ENCODE measurements at places on chromosomes 7 and 10.
A peak's percentile ranks its signal among the peaks of the same experiment; 100 is the strongest.

DNA sequence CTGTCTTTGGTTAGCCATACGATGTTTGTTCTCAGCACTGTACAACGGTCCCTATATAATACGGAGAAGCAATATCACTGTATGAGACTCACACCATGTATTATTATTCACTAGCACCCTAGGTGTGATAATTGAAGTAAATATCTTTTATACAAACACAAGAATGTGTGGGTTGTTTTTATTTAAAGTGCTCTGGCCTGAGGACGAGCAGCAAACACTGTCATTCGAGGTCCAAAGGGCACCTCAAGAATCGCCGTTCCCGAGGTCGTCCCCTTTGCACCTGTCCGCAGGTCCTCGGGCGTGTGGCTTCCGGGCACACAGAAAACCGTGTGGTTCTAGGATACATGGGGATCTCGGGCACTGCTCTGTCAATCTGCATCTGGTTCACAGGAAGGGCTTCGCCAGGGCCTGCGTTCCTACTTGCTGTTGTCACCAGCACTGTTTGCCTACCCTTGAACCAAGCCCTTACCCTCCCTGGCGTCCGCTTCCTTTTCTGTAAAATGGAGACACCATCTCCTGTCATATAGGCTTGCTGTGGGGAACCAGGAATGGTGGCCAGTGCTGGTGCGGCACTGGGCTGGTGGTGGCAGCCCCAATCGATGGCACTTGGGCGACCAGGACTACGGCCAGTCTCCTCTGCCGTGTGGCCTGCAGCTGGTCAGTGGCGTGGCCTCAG is 28.5 kb upstream of the SH2B2 start:
- DNase-seq: no peak

DNA sequence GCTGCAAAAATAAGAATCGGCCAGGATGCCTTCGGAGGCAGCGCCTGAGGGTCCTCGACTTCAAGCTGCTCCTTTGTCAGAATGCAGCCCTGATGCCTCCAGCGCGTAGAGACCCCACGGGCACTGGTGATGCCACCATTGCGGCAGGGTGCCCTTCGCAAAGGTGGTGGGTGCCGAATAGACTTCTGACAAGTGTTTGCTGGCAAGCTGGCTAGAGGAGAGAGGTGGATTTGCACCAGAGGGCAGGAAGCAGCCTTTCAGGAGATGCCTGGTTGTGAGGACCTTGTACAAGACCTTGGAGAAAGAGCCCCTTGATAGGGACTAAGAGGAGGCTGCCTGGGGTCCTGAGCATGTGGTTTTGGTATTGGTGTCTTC is 103.2 kb upstream of the PPIF start:
- no peak for DNase-seq

GRCh38 chr7:134777470-134777869 is 2.0 kb upstream of the CALD1 start:
- no peak for DNase-seq

DNA sequence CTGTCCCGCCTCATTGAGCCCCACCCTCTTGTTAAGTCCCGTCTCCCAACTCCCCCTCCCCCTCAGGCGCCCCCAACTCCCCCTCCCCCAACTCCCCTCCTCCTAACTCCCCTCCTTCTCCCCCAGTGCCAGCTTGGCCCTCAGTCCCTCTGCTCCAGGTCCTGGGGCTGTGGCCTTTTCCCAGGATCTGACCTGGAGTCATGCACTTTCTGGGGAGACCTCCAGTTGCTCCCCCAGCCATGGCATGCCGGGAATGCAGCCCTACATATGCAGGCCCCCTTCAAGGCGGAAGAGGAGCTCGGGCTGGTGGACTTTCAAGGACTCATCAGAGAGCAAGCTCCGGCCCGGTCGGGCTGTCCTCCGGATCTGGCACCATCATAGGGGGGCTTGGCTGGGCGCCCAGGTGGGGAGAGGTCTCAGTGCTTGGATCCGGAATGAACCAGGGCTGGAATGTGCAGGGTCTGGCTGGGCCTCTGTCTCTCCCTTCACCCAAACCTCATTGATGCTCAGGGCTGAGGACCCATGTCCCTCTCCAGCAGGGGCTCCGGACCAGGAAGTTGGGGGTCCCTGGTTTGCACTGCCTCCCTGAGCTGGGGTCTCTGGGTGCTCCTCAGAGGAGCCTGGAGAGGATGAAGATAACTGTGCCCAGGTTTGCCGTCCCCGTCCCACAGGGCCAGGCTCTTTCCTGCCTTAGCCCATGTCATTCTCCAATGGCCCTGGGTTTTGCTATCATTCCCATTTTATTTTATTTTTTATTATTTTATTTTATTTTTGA is 41.1 kb downstream of the TMEM270 start:
- no peak for DNase-seq

DNA sequence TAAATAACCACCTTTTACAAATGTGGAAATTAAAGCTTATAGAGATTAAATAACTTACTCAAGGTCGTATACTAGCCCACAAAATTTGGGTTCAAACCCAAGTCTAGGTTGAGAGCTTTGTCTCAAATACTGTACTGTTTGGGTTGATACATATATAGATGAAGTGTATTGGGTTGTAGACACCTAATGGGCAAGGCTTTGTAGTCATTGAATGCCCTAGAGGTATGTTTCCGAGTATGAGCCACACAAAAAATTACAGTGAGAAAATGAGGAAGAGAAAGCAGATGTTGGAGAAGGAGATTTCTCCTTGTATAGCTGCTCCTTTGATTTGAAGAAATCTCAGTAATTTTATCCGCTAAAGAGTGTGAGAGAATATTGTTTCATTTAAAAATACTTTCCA is 60.6 kb downstream of the C1GALT1 start:
- DNase-seq: no peak

DNA sequence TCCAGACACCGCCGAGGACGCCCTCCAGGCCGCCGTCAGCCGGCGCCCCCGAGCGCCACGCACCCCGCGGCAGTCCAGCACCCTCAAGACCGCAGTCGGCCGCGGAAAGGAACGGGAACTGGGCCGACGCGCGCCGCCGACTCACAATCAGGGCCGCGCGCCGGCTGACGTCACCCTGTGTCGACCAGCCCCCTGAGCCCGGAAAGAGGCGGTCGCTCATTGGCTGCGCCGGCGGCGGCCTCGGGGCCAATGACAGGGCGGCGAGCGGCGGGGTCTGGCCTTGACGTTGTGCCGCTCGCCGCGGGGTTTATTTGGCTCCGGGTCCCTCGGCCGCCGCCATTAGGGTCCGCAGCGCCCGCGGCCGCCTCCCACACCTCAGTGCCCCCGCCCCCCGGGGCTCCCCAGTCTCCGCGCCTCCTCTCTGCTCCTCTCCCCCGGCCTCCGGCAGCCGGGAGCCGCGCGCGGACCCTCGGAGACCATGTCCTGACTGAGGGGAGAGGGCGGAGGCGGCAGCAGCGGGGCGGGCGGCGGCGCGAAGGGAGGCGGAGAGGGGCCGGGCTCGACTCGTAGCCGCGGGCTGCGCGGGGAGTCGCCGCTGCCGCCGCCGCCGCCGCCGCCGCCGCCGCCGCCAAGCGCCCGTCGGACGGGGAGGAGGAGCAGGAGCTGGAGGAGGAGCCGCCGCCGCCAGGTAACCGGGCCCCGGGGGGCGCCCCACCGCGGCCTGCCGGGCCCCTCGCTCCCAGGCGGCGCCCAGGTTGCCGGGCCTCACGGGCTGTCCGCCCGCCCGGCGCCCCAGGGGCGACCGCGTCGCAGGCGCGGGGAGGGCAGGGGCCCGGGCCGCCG is 25.1 kb upstream of the ZRANB1 start:
- peak; percentile 79 for DNase-seq

- DNase-seq: no peak
Measured at GRCh38 chr7:157866336-157866924, 529.6 kb downstream of the DNAJB6 start.

DNA sequence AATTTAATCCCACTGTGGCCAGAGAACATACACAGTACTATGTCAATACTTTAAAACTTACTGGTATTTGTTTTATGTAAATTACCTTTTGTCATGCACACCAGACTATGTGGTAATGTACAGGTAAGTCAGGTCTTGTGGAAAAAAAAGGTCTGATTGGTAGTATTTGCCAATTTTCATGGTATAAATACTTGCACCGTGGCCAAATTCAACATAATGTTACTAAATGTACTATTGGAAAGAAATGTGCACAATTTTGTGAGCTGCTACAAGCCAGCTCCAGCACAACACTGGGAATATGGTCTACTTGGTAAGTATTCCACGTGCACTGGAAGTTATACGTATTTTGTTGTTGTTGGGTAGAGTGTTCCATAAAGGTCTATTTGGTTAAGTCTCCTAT is 392.5 kb downstream of the RPS24 start:
- DNase-seq: no peak

GRCh38 chr7:47581438-47581803 is 490 bp downstream of the TNS3 start:
- no peak for DNase-seq

- DNase-seq: no peak
Measured at GRCh38 chr10:44575601-44576380, 190.9 kb upstream of the CXCL12 start.

DNA sequence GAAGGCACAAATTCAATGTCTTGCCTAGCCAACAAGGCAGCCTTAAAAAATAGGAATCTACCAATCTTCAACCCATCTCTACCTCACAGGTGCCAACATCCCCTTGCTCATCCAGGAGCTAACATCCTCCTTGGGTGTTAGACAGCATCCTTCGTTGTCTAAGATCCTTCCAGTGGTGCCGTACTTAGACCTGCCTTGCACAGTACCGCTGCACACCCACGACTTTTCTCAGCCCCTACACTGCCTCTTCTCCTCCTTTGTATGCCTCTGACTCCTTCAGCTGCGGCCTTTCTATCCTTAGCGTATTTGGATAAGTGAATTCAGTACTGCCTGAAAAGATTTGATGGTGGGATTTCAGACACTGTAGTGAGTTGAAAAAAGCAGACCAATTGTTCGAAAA is 15.9 kb upstream of the PRTFDC1 start:
- DNase-seq: no peak

DNA sequence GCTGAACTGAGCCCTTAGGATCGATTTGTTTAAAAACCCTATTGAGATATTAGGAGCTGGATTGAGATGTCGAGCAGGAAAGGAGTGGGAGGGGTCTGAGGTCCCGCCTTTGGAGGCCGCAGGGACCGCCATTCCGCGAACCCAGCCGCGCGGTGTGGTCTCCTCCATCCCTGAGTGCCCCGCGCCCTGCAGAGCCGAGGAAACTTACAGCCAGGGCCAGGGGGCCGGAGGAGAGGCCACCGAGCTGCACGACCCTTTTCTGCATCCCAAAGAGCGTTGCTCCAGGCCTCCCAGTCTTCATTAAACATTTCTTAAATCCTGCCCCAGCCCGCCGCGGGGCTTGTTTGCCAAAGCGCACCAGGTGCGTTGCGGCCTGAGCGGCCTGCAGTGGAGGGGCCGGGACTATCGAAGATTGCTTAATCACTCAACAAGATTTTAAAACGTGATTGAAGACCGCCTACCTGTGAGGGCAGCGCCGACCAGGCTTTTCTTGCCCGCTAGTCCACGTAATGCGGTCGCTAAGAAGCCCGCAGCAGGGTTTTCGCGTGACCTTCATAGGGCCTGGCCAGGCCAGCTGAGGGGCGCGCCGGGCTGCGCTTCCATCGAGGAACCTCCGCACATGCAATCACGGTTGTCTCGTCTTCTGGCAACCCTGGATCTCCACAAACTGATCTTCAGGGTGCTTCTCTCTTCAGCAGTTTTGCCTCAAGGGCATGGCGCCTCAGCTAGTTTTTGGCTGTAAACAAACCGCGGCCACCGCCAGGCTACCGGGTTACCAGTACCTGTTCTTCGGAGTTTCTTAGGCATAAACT is 2.0 kb upstream of the CTBP2 start:
- no peak for DNase-seq

DNA sequence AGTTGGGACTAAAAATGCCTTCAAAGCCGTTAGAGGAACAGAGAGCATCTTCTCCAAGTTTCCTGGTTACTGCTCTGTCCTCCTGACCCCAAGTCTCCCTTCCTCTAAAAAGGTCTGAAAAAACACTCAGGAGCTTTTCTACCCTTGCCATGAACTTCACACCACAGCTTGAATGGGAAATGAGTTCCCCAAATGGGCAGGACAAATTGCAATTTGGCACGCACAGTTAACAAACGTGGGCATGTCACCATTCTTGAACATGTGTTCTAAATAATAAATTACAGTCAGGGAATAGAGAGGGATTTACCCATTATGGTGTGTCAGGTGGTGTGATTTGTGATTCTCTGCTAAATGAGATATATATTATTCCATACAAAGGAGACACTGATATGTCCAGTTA is 91.2 kb upstream of the WNT16 start:
- DNase-seq: no peak

DNA sequence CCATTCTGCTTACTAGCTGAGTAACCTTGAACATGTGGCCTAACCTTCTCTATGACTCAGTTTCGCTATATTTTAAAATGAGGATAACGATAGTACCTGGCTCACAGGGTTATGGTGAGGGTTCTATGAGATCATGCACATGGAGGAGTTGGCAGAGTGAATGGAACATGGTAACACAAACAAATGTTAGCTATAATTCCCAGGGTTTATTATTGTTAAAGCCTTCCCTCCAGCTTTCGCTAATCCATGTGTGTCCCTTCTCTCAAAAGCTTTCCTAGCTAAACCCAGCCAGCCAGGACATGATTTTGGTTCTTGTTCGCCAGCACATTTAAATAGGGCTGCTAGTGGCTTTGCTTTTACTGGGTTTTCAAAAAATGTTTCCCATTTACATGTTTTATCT is 361.0 kb upstream of the NFE2L3 start:
- no peak for DNase-seq

DNA sequence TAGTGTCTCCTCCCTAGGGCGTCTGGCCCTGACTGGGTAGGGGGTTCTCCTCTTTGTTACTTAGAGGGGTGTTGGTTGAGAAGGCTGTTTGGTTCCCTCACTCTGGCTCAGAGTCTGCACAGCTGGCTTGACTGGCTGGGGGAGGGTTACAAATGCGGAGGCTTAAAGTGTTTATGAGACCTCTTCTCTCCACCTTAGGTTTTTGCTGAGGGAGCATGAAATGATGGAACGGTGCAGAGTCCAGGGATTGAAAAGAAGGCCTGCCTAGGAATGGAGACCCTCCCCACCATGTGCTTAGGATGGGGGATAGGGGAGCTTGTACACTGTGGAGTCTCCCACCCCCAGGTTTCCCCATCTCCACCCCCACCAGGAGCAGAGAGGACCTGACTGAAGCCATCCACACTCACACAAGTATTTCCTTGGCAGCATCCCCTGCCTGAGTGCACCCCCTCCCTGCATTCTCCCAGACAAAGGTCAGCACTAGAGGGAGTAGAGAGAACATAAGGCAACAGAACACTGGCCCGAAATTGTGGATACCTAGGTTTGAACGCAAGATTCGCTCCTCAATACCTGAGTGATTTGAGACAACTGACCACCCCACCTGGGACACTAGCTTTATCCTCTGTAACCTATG is 1.7 kb upstream of the LDB1 start:
- DNase-seq: no peak

DNA sequence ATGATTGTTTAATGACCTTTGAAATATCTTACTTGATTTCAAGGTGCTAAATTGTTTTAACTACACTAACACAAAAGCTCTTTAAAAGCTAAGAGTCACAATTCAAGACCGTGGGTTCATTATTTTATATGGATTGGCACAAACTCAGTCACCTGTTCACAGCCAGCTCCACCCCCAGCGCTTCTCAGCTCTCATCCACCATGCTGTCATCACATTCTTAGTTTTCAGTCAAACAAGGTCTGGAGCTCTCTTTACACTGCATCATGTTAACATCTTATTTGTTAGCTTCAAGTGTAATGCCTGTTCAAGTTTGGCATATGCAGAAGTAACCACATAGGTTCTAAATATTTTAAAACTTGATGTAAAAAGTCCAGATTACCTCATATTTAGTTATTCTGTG is 180.9 kb upstream of the LRRTM3 start:
- no peak for DNase-seq
